ENCODE measurements at places on chromosomes 12 and 14.

- DNase-seq: no peak
Observed at GRCh38 chr14:64422756-64423155, 34.6 kb downstream of the MTHFD1 start.

DNA sequence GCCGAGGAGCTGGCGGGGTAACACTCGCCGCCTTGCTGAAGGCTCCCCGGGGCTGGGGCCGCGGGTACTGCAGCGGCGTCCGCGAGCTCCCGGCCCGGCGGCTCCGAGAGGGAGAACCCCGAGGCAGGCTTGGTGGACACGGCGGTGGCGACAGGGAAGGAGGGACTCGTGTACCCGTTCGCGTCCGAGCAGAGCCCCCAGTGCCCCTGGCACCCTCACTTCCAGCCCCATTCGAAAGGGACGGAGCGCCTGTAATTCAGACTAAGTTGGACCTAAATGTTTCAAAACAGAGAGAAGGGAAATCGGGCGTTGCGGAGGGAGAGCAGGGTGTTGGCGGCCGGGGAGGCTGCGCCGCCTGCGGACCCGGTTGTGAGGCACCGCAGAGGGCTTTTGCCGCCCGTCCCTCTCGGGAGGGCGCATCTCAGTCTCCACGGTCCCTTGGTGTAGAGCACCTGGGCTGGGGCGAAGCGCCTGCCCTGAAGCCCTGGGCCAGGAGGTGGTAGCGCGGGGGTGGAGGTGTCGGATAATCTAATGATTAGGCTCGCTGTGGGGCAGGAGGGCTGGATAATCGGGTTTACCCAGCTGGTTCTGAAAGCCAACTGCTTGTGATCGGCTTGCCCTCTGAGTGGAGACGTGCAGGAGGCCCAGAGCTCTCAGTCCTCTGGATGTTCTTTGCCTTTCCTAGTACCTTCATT, 771 bp downstream of the DAAM1 start:
- DNase-seq: no peak

DNA sequence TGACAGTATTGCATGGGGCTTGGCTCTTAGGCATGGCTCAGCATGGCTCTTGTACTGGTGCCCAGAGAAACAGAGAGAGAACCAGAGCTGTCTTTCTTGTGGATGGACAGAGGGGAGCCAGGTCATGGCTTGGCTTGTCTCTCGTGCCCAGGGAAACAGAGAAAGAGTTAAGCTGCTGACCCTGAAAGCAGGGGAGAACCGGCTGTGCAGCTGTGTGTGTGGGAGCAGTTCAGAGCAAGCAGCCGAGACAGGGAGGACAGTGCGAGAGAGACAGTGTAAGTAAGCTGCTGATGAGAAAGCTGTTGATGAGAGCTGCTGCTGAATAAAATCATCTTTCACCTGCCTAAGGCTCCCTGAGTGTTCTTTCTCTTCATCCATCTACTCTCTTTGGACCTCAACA, 61.3 kb upstream of the DDHD1 start:
- no peak for DNase-seq

DNA sequence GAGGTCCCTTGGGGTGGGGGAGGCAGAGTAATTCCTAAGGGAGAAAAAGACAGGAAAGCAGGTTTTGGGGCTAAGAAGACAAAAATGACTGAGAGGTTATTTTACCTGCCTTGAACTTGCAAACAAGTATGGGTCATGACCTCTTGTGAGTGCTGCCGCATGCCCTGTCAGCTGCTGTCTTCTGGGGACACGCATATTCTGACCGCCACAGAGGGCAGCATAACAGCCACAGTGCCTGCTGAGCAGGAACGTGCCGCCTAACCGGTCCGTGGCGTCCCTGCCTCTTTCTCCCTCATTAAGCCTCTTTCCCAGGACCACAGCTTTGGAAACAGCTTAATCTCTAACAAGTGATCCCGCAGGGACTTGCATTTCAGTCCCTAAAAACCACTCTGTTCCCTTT, 51.3 kb upstream of the KCNA1 start:
- peak; percentile 58 for DNase-seq

DNA sequence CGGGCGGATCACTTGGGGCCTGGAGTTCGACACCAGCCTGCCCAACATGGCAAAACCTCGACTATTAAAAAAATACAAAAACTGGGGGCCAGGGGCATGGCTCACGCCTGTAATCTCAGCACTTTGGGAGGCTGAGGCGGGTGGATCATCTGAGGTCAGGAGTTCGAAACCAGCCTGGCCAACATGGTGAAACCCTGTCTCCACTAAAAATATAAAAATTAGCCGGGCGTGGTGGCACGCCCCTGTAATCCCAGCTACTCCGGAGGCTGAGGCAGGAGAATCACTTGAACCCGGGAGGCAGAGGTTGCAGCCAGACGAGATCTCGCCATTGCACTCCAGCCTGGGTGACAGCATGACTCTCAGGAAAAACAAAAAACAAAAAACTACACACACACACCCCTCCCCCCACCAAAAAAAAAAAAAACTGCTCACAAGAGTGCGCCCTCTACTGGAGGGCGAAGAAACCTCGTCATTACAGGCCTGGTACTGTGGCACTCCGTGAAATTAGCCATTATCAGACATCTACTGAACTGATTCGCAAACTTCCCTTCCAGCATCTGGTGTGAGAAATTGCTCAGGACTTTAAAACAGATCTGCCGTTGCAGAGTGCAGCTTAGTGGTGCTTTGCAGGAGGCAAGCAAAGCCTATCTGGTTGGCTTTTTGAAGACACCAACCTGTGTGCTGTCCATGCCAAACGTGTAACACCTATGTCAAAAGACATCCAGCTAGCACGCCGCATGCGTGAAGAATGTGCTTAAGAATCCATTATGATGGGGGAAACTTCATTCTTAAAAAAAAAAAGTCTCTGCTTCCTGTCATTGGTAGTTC, 7.7 kb downstream of the PPP1R3E start:
- no peak for DNase-seq

DNA sequence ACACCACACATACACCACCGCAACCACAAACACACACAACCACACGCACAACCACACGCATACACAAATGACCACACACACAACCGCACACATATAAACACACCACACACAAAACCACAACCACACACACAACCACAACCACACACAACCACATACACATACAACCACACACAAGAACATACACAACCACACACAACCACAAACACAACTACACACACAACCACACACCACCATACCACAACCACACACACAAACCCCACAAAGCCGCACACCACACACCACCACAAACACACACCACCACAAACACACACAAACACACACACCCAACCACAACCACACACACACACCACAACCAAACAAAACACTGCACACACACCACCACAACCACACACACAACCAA, 107.5 kb upstream of the FZD10 start:
- DNase-seq: no peak

- DNase-seq: no peak
Observed at GRCh38 chr12:8855891-8856290, 33.5 kb downstream of the A2ML1 start.

GRCh38 chr14:97707603-97708002, 910.4 kb downstream of the VRK1 start:
- no peak for DNase-seq

- DNase-seq: no peak
Observed at GRCh38 chr14:68939893-68940613, 39.0 kb downstream of the ACTN1 start.

DNA sequence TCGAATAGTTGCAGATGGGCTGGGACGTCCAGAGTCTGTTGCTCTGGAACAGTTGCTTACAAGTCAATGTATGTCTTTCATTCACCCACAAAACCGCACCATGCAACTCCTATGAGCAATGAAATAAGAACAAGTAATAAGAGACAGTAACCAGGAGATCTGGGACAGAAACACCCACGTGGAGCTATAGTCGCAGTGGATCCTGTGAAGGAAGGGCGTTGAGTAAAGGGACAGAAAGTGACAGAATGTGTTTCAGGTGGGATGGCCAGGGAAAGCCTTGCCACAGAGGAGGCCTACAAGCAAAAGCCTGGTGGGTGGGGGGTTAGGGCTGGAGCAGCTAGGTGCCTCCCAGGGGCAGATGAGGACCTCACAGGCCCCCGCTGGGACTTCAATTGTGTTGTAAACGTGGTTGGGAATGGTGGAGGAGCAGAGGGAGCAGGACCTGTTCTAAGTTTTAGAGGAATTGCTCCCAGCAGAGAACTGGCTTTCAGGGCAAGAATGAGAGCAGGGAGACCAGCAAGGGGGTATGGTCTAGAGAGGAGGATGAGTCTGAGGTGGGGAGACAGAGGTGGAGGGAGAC, 86.7 kb upstream of the FZD10 start:
- no peak for DNase-seq

GRCh38 chr14:99125616-99126431, 146.2 kb downstream of the BCL11B start:
- no peak for DNase-seq

- no peak for DNase-seq
Observed at GRCh38 chr14:101248840-101249675, 312.2 kb upstream of the DIO3 start.

DNA sequence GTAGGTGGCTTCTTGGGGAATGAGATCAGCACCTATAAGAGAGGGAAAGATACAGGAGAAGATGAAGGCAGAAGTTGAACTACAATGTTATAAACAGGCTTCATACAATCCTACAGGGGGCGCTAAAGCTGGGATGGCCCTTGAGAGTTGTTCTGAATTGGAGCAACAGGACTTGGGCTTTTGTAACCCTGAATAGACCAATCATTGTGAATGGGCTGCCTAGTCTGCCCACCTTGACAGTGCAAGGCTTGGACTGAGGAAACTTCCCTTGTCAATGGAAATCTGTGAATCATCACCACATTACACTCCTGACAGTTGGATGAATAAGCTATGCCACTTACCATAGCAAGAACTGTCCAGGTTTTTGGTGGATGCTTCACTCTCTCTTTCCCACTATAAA, 306.1 kb downstream of the KCNC2 start:
- peak; percentile 47 for DNase-seq

GRCh38 chr14:77086017-77086727, 11.9 kb upstream of the CIPC start:
- no peak for DNase-seq

- no peak for DNase-seq
Observed at GRCh38 chr14:104588066-104588857, 8.7 kb downstream of the C14orf180 start.

GRCh38 chr14:92531106-92531873, 17.7 kb downstream of the RIN3 start:
- DNase-seq: no peak

- no peak for DNase-seq
Observed at GRCh38 chr14:21476523-21476924, 235 bp downstream of the RAB2B start.

DNA sequence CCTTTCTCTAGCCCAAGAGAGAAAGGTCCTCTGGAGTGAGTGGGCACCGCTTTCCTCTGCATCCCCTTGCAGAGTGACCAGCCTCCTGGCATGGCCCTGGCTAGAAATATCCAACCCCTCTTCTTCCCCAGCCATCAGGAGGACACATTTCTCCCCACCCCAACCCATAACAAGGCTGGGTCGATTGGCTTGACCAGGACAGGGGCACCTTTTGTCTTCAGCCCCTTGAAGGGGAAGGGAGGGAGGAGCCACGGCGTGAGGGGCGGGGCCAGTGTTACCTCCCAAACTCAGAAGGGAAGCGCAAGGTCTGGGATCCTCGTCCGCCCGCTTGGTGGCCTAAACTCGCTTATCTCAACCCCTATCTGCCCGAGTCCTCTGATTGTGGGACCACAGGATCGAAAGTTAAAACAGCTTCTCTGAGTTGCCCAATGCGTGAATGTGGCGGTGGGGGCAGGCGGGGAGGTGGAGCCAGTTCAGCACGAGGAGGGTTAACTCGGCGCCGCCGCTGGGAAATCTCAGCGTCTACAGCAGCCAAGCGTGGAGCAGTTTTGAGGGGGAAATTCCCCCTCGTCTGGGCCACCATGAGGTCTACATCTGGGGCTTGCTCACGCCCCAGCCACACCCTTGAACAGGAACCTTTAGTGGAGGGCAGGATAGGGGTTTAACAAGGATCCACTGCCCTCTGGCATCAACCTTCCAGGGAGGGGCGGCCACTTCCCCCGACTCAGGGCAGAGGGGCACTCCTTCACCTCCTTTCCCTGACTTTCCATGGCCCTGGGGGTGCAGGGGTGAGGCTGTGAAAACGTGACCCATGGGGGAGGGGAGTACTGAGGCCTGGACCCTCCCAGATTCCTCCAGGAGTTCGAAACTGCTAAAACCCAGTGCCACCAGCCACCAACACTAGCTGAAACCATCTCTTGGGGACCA, 795 bp downstream of the STAT6 start:
- DNase-seq: no peak

- DNase-seq: no peak
Observed at GRCh38 chr12:93802698-93803423, 125.7 kb downstream of the CRADD start.

DNA sequence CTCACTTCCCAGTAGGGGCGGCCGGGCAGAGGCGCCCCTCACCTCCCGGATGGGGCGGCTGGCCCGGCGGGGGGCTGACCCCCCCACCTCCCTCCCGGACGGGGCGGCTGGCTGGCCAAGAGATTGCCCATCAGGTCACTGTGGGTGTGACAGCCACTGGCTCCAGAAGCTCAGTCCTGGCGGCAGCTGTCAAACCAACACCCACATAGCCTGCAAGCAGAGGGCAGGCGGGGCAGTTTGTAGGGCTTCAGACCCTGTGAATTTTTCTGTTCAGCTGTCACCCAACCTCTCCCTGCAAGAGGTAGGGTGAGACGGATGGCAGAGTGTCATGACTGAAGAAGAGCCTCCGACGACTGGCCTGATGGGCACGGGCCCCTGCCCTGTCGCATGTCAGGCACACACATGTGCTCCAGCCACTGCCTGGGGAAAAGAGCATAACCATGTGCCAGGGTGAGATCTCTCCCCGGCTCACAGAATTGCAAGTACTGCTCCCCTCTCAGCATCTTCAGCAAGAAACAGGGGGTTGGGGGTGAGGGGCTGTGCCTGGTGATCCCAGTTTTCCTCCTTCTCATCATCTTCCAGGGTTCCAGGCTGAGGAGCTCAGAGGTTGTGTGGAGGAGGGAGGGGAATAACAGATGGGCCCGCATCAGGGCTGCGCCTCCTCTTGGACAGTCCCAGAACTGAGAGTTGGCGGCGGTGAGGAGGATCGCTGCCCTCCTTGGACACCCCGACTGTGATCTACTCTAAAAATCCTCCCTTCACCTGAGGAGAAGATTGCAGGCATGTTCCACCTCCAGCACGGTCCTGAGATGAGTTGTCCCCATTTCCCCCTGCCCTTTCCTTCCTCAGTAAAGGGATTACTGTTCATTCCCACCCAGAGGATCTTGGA, 11.2 kb upstream of the PRPH start:
- DNase-seq: peak; percentile 60

- DNase-seq: no peak
Observed at GRCh38 chr12:111580737-111581136, 18.4 kb downstream of the ATXN2 start.

- no peak for DNase-seq
Observed at GRCh38 chr12:101813117-101813516, 17.6 kb downstream of the GNPTAB start.

GRCh38 chr14:85527006-85527405, 2.9 kb upstream of the FLRT2 start:
- DNase-seq: no peak

- DNase-seq: no peak
Observed at GRCh38 chr14:33477797-33478196, 473.1 kb downstream of the EGLN3 start.

All from H1 (cell line).